Activated T-cell treated with anti-CD3 and anti-CD28 coated beads, Interleukin-2, amount 50 U/mL, for 24 hours (primary cell): ENCODE measurements at places on chromosomes 13 and 19.

DNA sequence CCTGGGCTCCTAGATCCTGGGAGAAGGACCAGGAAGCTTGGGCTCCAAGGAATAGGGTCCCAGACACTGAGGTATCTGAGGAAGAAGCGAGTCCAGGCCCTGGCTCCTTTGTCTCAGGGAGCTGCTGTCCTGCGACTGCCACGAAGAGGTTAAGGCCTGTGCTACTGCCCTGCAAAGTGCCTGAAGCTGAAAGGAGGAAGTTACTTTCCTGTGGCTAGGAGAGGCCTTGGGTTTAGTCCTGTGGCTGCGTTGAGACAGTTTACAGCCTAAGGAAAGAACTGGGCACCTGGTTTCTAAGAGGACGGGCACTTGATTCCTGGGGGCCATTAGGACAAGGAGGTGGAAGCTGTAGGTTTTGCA is 2.8 kb downstream of the MYADM start:
- DNase-seq: no peak

GRCh38 chr13:76750126-76750525 is 136.1 kb downstream of the KCTD12 start:
- DNase-seq: no peak

GRCh38 chr13:105569816-105570215 is 965.6 kb downstream of the EFNB2 start:
- no peak for DNase-seq

GRCh38 chr13:28850226-28850625 is 30.1 kb downstream of the MTUS2 start:
- DNase-seq: no peak

DNA sequence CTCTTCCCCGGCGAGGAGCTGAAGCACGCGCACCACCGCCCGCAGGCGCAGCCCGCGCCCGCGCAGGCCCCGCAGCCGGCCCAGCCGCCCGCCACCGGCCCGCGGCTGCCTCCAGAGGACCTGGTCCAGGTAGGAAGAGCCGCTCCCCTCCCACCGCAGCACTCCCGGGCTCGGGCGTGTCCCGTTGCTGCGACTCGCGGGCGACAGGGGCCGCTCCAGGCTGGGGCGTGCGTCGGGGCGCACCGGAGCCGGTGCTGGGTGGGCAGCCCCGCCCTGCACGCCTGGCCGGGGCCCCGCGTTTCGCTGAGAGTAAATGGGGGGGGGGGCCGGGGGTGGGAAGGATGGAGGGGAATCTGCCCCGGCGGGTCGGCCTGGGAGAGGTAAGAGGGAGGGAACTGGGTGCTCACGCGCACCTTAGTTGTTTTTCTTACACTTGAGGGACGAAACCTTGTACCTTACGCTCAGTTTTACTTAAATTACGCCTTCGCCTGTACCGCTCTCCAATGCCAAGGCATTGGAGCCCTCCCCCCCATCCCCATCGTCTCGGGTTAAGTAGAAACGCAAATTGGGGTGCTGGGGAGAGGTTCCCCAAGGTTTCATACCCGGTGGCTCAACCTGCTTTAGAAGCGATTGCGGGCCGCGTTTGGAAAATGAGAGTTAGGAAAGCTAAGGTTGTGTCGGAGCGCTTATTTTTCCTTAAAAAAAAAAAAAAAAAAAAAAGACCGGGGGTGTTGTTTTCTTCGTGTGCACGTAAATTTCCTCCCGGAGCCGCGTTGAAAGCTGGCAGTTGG is 850 bp downstream of the KLF5 start:
- peak; percentile 65 for DNase-seq

DNA sequence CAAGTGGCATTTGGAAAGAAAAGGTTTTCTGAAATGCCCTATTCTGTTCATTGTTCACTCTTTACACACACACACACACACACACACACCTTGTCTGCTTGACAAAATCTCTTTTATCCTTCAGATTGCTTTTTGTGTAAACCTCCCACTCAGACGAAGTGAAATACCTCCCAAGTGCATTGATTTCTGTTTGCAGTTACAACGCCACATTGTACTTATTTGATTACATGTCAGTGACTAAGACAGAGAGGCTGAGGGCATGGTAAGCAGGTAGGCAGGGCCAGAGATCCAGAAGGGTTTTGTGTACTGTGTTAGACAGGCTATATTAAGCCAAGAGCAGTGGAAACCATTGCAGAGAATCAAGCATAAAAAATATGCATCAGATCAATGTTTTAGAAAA is 561.8 kb downstream of the GPC6 start:
- no peak for DNase-seq
